ENCODE measurements at places on chromosomes 2 and 18. TPM values are rescaled to one million over a fixed set of nuclear protein-coding genes. Genes with fewer than 3 reads are reported as not detected.

GRCh38 chr2:116145031-116145430 lies 1669.5 kb upstream of the DDX18 start:
- DNase-seq = no peak

Gene ADAM23
- 10.3 TPM for polyA plus RNA-seq

Gene CD8B2
- not detected for polyA plus RNA-seq

Gene DGUOK
- polyA plus RNA-seq = 111 TPM

- DNase-seq = no peak
Measured at GRCh38 chr2:189574793-189575475, 5.7 kb downstream of the SLC40A1 start.

DNA sequence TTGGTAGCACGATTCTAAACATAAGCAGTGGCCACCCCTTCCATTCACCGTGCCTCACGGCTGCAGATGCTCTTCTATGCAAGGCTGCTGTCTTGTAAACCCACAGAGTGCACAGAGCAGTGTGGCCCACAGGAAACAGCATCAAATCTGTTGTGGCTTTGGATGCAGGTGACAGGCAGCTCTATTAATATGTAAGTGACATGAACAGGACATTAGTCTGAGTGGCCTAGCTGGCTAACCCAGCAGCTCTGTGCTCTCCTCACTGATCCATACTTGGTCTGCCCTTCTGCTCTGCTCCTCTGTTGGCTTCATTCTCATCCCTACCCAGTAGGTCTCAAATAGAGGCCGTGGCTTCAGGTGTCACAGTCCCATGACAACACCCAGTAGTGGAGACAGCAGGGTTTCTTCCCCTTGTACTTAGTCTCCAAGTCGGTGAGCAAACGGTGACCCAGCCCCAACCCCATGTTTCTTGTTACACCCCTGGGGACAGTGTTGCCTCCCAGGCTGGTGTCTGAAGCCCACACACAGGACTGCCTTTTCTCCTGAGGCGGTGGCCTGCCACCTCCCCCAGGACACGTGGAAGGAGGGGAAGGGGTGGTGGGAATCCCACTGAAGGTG lies 5.8 kb downstream of the SH3RF3 start:
- DNase-seq = no peak

DNA sequence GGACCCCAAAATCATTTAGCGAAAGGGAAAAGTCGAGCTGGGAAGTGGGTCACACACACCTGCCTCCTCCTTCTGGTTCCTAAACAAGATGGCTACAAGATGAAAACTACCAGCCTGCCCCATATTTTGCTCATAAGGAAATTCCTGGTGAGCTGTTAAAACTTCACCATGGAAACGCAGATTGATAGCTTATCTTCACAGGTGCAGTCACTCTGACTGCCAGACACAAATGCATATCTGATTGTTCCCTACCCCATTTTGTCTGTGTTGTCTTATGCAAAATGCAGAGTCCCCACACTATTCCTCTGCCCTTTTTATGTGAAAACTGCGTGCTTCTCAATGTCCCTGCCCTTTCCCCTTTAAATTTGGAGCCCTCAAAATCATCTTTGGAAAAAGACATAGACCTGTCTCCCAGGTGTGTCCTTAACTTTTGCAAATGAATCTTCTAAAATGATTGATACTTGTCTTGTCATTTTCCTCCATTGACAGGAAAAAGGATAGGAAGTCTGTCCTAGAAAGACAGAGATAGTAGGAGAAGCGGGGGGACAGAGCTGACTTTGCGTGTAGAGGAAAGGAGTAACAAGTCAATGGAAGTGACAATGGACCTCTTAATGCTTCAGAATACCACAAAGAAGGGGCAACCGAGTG lies 38.9 kb upstream of the THOC1 start:
- DNase-seq = no peak

Data from IMR-90 (cell line).